Activated T-cell treated with anti-CD3 and anti-CD28 coated beads, Interleukin-2, amount 50 U/mL, for 4 hours (primary cell): ENCODE measurements at places on chromosomes 3 and 15.

- DNase-seq, result no peak
These were observed 404.3 kb downstream of the AGBL1 start for GRCh38 chr15:86483936-86484335.

DNA sequence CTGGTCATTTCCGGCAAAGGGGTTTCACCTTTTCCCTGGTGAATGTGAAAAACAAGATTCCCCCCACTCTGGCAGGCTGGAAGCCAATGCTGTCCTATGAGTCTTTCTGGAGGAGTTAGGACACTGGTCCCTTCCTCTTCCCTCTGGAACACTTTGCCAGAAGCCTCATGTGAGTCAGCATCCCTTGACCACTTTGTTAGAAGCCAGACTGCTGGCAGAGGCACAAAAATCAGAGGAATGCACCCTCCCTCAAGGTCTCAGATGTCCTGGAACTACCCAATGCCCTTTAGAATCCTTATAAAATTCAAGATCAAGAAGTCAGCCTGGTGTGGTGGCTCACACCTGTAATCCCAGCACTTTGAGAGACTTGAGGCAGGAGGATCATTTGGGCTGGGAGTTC, 26.6 kb downstream of the ITGB5 start:
- no peak for DNase-seq

GRCh38 chr3:44186712-44187111, 55.0 kb upstream of the TOPAZ1 start:
- no peak for DNase-seq

DNA sequence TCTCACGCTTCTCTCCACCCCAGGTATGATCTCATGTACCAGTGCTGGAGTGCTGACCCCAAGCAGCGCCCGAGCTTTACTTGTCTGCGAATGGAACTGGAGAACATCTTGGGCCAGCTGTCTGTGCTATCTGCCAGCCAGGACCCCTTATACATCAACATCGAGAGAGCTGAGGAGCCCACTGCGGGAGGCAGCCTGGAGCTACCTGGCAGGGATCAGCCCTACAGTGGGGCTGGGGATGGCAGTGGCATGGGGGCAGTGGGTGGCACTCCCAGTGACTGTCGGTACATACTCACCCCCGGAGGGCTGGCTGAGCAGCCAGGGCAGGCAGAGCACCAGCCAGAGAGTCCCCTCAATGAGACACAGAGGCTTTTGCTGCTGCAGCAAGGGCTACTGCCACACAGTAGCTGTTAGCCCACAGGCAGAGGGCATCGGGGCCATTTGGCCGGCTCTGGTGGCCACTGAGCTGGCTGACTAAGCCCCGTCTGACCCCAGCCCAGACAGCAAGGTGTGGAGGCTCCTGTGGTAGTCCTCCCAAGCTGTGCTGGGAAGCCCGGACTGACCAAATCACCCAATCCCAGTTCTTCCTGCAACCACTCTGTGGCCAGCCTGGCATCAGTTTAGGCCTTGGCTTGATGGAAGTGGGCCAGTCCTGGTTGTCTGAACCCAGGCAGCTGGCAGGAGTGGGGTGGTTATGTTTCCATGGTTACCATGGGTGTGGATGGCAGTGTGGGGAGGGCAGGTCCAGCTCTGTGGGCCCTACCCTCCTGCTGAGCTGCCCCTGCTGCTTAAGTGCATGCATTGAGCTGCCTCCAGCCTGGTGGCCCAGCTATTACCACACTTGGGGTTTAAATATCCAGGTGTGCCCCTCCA, 19.1 kb downstream of the TYRO3 start:
- no peak for DNase-seq

DNA sequence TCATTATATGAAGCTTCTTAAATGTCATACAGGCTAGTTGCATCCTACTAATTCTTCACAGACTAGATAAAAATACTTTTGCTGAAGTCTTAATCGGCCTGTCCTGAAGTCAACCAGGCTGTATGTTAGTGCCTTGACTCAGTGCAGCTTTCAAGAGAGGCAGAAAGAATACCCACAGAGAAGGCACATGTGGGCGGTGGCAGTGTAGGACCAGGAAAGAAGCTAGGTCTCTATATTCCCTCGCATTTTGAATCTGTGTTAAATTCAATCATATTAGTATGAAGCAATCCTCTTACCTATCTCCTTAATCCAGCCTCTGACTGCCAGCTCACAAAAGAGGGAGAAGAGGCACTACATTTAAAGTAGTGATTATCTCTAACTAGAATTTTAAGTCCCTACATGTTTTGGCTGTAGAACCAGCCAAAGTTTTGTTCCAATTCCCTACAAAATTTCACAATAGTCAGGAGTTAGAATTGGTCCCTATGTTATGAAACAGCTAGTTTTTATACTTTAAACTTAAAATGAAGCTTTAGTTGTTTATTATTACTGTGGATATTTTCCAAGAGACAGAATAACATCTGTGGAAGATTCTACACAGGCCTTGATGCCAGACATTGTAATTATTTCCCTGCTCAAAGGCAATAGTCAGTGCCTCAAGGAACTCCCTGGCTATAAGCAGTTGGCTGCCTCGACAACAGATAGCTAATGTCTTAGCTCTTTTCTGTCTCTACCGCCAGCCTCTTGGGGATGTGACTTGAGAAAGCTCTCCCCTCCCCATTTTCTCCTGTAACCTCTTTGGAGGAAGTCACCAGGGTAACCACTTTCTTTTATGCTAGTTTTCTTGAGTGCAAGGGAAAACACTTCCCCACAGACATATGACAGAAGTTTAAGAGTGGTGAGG, 31.9 kb downstream of the CRTC3 start:
- no peak for DNase-seq

GRCh38 chr3:188513662-188514328, 359.8 kb downstream of the LPP start:
- DNase-seq, result no peak

GRCh38 chr3:155382396-155383042, 89.0 kb upstream of the STRIT1 start:
- no peak for DNase-seq

GRCh38 chr3:5015056-5015455, 35.8 kb downstream of the BHLHE40 start:
- DNase-seq, result no peak

DNA sequence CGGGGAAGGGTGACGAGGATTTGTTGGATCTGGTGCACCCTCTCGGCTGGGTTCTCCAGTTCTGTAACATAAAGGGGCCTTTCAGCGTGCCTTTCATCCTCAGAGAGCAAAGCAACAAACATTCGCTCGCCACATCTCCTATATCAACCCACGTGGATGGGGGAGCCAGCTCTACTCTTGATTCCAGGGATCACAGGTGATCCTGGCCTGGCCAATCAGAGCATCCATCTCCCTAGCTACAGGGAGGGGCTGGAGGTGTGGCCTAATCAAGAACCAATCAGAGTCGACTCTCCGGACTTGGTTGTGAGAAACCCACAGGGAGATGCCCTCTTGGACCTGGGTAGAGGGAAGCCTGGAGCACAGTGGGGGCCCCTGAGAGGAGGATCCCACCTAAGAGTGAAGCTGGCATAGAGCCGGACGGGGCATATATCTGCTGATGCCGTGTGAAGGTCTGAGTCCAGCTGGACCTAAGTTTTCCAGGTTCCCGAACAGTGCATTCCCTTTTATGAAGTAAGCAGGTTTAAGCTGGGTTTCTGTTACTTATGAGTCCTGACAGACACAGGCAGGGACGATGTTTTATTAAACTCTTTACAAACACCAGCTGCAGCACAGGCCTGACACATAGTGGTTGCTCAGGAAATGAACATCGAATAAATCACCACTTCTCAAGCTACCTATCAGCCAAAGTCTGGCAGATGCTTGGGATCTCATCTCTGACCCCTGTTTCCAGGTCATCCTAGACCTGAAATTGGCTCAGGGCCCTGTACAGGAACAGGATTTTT, 50.7 kb upstream of the RAD18 start:
- no peak for DNase-seq

DNA sequence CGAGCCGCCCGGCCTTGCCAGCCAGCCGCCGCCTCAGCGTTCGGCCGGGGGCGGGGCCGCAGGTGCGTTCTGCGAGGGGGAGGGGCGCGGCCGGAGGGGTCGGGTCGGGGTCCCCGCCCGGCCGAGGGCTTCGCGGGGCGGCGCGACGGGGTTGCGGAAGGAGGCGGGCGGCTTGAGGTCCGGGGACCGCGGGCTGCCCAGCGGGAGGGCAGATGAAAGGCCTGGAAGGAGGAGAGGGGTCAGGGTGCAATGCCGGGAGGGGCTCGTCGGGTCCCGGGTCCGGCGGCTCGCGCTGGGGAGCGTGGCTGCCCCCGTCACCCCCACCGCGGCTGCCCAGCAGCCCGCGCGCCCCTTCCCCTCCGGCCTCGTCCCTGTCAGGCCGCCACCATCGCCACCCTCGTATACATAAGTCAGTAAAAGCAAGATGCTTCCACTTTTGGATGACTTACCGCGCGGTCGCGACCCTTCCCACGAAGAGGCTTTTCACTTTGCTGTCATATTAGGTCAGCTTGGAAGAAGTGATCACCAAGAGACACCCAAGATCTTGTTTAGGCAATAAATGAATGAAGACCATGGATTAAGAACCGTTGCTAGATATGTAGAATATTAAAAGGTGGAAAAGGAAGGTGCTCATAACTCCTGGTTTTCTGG, 620 bp upstream of the ANP32A start:
- no peak for DNase-seq

- no peak for DNase-seq
These were observed 172.1 kb upstream of the SMAD3 start for GRCh38 chr15:66893294-66893693.

- no peak for DNase-seq
These were observed 8.8 kb upstream of the ACTC1 start for GRCh38 chr15:34804113-34804512.

- DNase-seq, result no peak
These were observed 9.2 kb downstream of the MFSD1 start for GRCh38 chr3:158810823-158811724.

GRCh38 chr3:71425491-71426071, 157.9 kb downstream of the FOXP1 start:
- no peak for DNase-seq

GRCh38 chr15:34213690-34214089, 3.8 kb upstream of the KATNBL1 start:
- DNase-seq, result no peak

GRCh38 chr15:46467041-46467440, 832.2 kb downstream of the SQOR start:
- DNase-seq, result no peak

DNA sequence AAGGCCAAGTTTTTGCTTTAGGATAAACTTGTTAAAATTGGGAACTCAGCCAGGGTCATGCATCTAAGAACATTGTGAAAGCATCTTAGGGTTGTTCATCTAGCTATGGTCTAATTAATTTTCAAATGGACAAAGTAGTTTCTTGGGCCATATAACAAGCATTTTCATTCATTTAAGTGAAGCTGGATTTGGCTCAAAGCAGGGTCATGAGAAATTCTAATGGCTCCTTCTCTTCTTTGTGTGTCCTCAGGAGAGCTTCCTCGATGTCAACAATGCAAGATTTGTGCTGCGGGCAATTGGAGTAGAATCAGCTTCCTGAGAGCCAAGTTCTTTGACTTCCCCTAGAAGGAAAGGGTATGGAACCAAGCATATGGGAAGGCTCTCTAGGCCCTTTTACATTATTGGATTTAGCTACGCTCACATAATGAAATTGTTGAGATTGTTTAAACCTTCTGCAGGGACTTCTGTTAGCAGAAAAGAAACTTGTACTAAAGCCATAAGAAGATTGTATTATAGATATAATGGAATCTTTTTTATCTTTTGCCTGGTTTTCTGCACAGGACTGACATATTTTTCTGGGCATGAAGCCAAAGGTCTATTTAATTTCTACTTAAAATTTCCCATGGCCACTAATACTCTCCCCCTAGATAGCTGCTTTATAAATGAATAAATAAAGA, 1.8 kb upstream of the SAMMSON start:
- no peak for DNase-seq

DNA sequence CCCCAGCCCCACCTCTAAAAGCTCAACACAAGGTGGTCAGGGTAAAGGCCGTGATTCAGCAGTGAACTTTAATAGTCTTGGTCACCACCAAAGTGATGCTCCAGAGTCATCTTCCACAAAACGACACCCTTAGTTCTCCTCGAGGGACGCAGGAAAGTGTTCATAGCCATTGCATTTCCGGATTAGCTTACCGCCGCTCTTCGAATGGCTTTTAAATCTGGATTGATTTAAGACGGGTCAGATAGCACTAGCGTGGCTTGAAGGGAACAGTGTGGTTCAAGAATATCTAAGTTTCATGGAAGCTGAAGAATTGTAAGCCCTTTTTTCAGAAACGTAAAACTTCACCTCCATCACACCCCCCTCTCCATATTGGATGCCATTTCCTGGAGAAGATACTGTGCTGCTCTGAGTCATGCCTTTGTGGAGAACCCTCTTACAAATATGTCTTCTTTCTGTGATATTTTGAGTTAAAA, 829 bp downstream of the RNF7 start:
- no peak for DNase-seq

GRCh38 chr3:141060327-141060726, 9.2 kb downstream of the SPSB4 start:
- DNase-seq, result no peak

DNA sequence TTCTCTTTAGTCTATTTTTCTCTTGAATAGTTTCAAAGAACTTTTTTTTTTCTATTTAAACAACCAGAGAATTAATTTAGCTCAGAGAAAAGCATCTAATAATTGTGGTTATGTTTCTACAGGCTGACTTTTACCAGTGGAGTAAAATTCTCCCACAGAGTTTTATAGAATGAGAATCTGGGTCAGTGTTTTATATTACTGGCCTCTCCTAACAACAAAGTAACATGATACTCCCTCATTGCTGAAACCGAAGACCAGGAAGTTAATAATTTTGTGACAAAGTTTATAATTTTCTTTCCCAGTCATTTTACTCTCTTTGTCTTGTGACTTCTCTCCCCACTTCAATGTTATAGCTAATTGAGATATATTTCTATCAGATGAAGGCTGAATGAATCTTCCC, 946.9 kb downstream of the EPHA3 start:
- DNase-seq, result no peak

- no peak for DNase-seq
These were observed 350.4 kb downstream of the CLSTN2 start for GRCh38 chr3:140285380-140285779.

- no peak for DNase-seq
These were observed 163.4 kb downstream of the XXYLT1 start for GRCh38 chr3:195107593-195107992.

GRCh38 chr15:68348081-68348480, 70.5 kb downstream of the FEM1B start:
- peak; percentile 15 for DNase-seq

DNA sequence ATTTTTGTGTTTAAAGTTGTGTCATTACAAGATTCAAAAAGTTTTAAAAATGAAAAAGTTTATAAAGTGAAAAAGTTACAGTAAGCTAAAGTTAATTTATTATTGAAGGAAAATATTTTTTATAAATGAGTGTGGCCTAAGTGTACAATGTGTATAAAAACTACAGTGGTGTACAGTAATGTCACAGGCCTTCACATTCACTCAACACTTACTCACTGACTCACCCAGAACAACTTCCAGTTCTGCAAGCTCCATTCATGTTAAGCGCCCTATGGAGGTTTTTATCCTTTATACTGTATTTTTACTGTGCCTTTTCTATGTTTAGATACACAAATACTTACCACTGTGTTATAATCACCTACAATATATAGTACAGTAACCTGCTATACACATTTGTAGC, 76.3 kb downstream of the DTWD1 start:
- DNase-seq, result no peak

GRCh38 chr3:30289766-30290165, 316.6 kb upstream of the TGFBR2 start:
- DNase-seq, result no peak
